Ureter (tissue), 1 donor: ENCODE measurements at places on chromosomes 1 and 21. TPM values are rescaled to one million over a fixed set of nuclear protein-coding genes. Genes with fewer than 3 reads are reported as not detected.
A peak's percentile ranks its signal among the peaks of the same experiment; 100 is the strongest.

KRTAP21-2 gene
- not detected for total RNA-seq

AIRE gene
- not detected for total RNA-seq

WDTC1 gene
- total RNA-seq = 30.3 TPM

DENND2C gene
- 8.4 TPM for total RNA-seq

KIF17 gene
- total RNA-seq = 2.2 TPM

SLC44A5 gene
- total RNA-seq = 0.29 TPM

C1orf185 gene
- not detected for total RNA-seq

FOXO6 gene
- total RNA-seq = 8.6 TPM

IL12RB2 gene
- 0.60 TPM for total RNA-seq

ARMH1 gene
- total RNA-seq = 3.0 TPM

- DNase-seq = no peak
These were observed 46.4 kb downstream of the COL6A1 start for GRCh38 chr21:46027851-46028493.

DNA sequence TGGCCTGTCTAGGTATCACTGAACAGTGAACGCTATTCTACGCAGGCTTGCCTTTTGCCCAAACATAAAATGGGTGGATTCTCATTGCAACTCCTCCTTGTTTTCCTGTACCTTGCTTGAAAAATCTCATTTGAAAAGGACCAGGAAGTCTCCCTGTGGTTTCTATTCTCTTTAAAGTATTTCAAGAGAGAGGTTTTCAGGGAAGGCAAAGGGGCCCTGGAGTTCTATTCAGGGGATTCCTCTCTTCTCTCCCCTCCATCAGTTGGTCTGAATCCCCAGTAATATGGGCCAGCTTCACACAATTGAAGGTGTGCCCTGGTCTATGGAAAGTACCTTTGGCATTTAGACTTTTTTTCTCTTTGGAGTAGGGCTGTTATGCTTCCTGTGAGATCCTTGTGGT lies 311.3 kb downstream of the RGS7 start:
- no peak for DNase-seq

- no peak for DNase-seq
These were observed 258.1 kb downstream of the SDCCAG8 start for GRCh38 chr1:243513726-243514491.

DNA sequence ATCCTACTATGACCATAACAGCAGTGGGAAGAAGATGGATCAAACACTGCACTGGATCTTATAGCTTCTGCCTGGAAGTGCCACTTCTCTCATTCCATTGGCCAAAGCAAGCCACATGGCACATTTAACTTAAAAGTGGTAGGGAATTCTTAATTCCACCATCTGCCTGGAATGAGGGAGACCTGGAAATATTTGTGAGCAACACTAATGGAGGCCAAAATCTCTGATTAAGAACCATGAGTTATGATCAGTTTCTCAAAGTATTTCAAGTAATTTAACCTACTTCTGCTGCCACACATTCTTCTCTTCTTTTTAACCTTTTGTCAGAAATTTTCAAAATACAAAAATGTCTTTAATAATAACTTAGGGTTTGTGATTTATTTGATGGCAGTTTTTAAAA lies 154.0 kb upstream of the C1orf87 start:
- no peak for DNase-seq

- DNase-seq = no peak
These were observed 314 bp downstream of the DPH5 start for GRCh38 chr1:101025283-101025656.

GRCh38 chr1:47837866-47838561 lies 159.2 kb downstream of the TRABD2B start:
- DNase-seq = no peak

GRCh38 chr1:229428256-229428655 lies 5.6 kb downstream of the ACTA1 start:
- DNase-seq = no peak

GRCh38 chr1:45359882-45360513 lies 19.8 kb upstream of the MUTYH start:
- peak; percentile 77 for DNase-seq

DNA sequence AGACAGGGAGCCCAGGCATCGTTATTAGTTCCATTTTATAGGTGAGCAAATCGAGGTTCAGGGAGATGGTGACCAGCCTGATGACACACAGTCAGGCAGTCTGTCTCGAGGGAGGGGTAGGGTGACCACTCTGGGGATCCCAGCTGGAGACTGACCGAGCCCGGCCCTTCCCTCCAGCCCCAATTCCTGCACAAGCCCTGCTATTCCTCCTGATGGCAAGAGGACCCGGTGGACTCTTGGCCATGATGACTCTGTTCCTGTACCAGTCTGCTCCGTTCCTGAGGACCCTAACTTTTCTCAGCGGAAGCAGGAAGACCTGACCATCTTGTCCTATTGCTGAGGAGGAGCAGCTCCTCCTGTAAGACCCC lies 391 bp downstream of the AGT start:
- DNase-seq = no peak

- no peak for DNase-seq
These were observed 22.1 kb upstream of the DIP2A start for GRCh38 chr21:46436621-46437020.

GRCh38 chr1:184222652-184223052 lies 164.2 kb upstream of the C1orf21 start:
- peak; percentile 60 for DNase-seq

DNA sequence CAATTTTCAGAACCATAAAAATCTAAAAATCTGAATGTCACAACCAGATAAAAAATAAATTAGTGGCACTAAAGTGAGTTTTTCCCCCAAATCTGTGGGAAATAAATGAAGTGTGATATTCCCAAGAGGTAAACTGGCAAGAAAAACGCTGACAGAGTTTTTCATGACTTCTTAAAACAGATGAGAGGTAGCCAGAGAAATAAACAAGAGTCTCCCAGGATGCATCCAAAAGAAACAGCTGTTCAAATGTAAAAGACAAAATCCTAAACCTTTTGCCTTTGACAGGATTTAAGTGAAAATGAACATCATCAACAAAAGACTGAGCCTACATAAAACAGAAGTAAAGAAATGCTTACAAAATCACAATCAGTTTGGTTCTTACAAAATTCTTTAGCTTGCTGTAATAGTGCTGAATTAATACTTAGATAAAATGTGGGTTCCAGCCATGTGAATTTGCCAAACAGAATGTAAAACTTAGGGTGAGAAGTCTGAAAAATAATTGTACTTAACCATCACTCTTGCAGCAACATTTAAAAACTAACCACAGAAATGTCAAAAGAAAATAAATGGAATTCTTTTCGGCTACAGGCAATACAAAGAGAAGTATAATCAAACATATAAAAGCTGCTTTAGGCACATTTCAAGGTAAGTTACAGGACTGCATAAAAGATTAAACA lies 133.6 kb downstream of the EIF4G3 start:
- DNase-seq = no peak

GRCh38 chr21:38984982-38985567 lies 179.3 kb downstream of the ETS2 start:
- no peak for DNase-seq

GRCh38 chr1:182260516-182260915 lies 131.1 kb downstream of the GLUL start:
- DNase-seq = no peak

GRCh38 chr21:43741423-43742096 lies 22.6 kb downstream of the PDXK start:
- no peak for DNase-seq

GRCh38 chr1:238653693-238654321 lies 732.6 kb upstream of the CHRM3 start:
- DNase-seq = no peak

DNA sequence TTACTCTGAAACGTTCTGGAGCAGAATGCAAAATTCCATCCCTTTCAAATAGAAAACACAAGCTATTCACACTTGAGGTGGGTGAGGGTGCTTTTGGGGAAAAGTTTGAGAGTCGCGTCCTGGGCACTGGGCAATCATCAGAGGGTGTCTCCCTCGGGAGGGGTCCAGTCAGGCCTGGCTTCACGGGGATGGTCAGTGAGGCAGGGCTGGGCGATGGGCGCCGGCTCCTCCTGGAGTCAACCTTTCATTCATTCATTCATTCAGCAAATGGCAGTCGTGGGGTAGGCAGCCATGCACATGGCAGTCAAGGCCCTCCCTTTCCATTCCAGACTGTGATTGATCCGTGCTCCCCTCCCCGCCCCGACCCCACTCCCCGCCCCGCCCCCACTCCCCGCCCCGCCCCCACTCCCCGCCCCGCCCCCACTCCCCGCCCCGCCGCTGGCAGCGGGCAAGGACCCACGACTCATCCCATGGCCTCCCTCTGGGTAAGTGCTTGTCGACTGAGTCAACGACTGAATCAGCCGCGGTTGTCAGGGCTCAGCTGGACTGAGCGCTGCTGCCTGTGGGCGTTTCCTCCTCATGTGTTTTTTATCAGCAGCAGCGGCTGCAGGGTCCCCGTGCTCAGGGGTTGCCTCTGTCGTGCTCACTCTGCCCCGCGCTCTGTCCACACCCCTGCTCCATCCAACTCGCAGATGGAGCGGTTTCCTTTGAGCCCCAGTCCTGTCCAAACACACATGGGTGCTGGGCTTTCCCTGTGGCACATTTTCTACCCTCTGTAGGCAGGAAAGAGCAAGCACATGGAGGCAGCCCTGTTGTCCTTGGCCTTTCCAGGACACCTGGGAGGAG lies 12.5 kb upstream of the SPSB1 start:
- DNase-seq = no peak

DNA sequence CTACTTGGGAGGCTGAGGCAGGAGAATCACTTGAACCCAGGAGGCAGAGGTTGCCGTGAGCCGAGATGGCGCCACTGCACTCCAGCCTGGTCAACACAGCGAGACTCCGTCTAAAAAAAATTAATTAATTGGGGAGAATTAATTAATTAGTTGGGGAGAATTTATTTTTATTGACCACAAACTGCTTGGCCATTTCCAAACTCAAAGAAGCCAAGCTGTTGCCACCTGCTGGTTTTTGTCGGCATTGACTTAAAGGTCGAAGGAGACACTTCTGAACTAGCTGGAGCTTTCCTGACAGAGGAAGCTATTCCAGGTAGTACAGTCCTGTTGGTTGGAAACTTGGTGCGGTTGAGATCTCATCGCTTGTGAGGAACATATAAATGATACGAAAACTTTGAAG lies 13.1 kb downstream of the MAP1LC3C start:
- DNase-seq = no peak

GRCh38 chr1:232393010-232393409 lies 236.9 kb downstream of the SIPA1L2 start:
- no peak for DNase-seq

- DNase-seq = no peak
These were observed 30.6 kb upstream of the KIF21B start for GRCh38 chr1:201054091-201054543.

GRCh38 chr1:32405672-32406467 lies 11.6 kb upstream of the BSDC1 start:
- DNase-seq = no peak

DNA sequence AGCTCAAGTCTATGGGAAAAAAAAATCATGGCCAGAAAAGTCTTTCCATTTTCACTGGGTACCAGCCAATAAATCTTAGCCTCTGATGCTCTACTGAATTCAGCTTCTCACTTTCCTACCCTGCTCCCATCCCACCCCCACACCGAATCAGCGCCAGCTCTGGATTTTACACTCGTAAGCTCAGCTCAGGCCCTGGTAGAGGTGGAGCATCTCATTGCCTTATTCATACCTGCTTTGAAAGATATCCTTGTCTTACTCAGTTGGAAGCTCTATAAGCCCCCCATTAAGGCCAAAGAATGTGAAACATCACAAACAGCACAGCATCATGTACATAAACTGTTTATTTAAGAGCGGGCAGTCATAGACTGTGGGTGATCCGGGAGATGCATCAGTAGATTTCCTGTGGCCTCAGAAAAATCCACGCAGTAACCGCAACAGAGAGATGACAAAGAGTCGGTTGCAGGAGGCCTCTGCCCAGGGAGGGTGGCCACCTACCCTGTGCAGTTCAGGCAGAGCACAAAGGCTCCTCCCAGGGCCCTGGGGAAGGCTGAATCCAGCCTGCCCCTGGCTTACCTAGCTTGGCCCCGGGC lies 36.4 kb upstream of the ETS2 start:
- DNase-seq = no peak

GRCh38 chr1:14602136-14602535 lies 3.7 kb downstream of the KAZN start:
- peak; percentile 53 for DNase-seq

- no peak for DNase-seq
These were observed 566.1 kb downstream of the AMY1C start for GRCh38 chr1:104315823-104316222.
